ENCODE measurements at places on chromosomes 3 and 15. TPM values are rescaled to one million over a fixed set of nuclear protein-coding genes. Genes with fewer than 3 reads are reported as not detected.

DNA sequence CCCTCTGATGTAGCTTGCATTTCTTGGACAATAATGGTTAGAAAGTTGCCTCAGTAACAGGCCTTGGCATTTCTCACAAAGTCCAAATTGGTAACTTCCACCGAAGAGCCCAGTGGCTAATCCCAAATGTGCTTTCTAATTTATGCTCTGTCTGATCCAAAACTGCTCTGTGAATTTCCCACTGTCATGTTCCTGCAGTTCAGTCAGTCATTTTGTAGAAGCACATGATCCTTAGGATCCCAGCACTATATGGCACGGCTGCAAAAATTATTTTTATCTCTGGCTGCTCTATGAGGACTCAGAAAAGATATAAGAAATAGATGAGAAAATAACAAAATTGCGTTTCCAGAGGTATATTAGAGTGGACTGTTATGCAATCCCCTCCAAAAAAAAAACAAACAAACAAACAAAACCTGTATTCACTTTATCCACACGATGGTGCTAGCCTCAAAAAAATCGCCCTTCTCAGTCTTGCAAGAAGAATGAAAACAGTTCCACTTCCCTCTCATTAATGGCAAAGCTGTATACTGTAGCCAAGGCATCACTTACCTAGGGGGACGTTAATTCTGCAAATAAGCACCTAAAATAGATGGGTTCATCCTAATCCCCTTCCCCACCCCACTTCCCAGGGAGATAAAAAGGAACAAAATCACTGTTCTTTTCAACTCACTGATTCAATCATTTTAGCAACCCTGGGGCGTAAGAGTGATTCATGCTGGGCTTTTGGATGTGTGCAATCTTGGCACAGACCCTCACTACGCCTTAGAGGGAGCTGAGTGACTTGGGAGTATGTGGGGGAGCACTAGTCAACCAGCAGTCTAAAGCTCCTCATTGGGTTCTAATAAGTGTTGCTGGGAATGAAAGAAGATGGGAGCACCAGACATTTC lies 61.3 kb downstream of the TMCO5A start:
- DNase-seq = no peak

GRCh38 chr3:157981819-157982218 lies 124.4 kb downstream of the SHOX2 start:
- DNase-seq = no peak

GRCh38 chr3:88058306-88058580 lies 562 bp downstream of the CGGBP1 start:
- no peak for DNase-seq

DNA sequence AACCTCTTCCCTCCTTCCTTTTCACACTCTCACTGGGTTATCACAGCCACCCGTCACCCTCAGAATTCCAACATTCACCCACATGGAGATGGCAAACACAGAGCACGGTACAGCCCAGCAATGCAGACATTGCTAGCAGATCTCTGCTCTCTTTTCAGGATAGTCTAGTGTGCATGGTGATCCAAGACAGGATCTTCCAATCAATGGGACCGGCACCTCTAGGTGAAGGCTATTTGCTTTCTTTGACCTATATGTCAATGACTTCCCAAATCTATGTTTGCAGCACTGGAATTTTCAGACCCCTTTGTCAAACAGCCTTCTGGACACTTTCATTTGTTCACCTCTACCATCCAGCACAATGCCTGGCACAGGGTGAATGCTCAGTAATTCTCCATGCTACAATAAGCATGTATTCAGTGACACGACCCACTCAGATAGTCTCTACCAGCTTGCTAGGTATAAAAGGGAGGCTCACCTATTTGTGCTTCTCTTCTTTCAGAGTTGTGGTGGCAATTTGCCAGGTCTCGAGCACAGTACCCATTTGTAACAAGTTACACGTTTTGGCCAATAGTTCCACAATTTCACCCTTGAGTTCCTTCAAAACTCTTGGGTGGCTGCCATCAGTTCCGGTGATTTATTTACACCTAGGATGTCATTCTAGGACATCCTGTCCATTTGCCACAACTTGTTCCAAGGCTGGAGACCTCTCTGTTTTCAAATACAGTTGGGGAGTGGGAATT lies 279.1 kb upstream of the ICE2 start:
- peak; percentile 67 for DNase-seq

DNA sequence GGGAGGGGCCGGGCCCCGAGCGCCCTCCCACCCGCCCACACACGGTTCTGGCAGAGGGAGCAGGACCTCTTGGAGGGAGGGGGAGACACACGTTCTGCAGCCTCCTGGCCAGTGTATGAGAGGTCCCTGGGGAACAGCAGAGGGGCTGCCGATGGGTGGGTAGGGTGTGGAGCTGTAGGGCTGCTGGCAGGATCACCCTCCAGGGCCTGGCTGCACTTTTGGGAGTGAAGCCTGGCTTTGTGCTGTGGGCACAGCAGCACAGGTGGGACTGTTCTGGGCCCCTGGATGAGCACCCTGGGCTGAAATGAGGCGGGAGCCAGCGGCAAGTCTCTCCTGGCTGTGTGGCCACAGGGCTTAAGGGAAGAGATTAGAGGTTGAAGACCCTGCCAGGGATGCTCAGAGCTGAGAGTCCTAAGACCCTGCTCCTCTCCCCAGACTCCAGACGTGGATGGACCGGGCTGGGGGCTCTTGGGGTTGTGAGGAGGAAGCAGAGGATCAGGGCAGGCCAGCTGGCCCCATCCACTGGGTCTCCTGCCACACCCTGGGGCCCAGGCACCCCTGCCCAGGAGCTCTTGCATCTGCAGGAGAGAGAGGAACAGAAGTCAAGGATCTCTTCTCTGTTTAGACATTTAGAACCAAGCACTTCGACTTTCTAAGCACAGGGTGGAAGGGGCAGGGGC lies 45.2 kb downstream of the RGMA start:
- peak; percentile 58 for DNase-seq

GRCh38 chr3:9784965-9785364 lies 7.3 kb downstream of the TADA3 start:
- DNase-seq = no peak

DNA sequence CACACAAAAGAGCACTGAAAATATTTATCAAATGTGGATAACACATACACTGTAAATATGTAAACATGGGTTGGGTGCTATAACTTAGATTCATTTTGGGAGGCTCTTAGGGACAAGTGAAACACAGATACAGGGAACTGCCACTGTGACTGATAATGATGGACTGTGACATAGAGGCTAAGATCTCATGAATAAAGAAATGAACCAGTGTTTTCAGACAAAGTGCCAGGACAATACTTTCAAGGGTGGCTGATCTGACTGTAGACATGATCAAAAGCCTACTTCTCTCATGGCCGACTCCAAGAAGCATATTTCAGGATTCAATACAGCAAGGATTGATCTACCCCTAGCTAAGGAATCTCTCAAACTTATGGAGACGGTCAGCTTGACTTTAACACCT lies 353.8 kb downstream of the FGF12 start:
- no peak for DNase-seq

- no peak for DNase-seq
Measured at GRCh38 chr15:88191812-88192165, 64.8 kb downstream of the NTRK3 start.

DNA sequence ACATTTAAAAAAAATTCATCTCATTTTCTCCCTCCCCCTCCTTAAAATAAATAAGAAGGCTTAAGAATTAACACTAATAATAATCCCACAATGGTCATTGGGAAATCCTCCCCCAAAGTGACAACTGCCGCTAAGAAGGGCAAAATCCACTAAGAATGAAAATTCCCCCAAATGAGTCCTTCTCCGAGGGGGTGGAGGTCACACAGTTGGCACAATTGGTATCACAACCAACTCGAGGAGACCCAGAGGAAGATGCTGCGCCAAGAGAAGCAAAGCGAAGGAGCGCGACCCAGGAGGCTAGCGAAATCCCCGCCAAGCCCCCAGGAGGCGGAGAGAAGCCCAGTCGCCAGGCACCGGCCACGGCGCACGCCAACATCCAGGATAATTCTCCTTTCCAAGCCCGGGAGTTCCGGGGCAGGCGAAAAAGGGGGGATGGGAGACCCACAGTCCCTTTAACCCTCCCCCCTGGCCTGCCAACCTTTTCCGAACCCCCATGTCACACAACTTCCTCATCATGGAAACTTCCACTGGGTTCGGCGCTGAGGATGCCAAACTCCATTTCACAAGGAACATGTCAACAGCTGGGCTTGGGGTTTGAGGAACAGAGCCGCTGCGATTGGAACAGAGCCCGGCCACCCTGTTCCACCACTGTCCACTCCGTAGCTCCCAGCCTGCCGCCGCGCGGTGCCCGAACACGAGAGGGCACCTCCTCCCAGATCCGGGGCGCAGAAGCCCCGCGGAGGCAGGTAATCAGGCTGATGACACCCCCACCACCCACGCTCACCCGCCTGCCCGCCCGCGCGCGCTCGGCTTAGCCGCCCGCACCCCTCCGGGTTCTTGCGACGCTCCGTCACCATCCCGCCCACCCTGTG lies 668 bp downstream of the THRB start:
- DNase-seq = peak; percentile 91

DNA sequence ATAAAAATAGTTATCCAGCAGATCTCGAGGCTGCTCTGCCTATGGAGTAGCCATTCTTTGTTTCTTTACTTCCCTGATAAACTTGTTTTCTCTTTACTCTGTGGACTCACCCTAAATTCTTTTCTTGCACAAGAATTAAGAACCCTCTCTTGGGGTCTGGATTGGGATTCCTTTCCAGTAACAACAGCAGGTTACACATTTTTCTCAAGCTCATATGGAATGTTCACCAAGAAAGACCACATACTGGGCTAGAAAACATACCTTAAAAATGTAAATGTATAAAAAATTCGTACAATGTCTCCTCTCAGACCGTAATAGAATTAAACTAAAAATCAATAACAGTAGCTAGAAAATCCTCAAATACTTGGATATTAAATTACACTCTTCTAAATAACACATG lies 299.2 kb downstream of the CNTN3 start:
- DNase-seq = no peak

- DNase-seq = no peak
Measured at GRCh38 chr3:113698956-113699355, 2.5 kb upstream of the USF3 start.

- DNase-seq = no peak
Measured at GRCh38 chr3:118936811-118937210, 97.8 kb downstream of the IGSF11 start.

DNA sequence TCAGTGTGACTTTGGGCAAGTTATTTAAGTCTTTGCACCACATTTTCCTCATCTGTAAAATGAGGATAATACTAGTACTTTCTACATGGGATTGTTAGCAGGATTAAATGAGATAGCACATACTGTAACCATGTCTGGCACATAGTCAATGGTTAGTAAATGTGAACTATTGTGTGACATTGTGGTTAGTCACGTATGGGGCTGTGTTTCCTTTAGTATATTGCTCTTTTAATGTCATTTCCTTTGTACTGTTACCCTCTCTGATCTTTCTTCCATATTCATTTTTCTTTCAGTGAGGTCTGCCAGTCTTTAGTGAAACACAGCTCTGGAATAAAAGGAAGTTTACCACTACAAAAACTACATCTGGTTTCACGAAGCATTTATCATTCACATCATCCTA lies 21.4 kb downstream of the OPA1 start:
- DNase-seq = no peak

Gene AGBL1
- polyA plus RNA-seq = not detected

Gene VIPR1
- polyA plus RNA-seq = 24.5 TPM

Gene LEKR1
- polyA plus RNA-seq = 0.71 TPM

Gene FBN1
- polyA plus RNA-seq = 1.2 TPM

Gene TMEM45A
- 1.4 TPM for polyA plus RNA-seq

Gene RBPMS2
- polyA plus RNA-seq = 7.3 TPM

Gene MOBP
- 0.60 TPM for polyA plus RNA-seq

Gene ACAN
- polyA plus RNA-seq = not detected

Gene SAMD7
- polyA plus RNA-seq = not detected

Gene GHRL
- polyA plus RNA-seq = not detected

Measured in sigmoid colon (tissue), 7 donors.